ENCODE measurements at places on chromosomes 7 and 10.

- no peak for DNase-seq
These were observed 300.4 kb downstream of the PHF14 start for GRCh38 chr7:11274074-11274473.

- peak; percentile 55 for DNase-seq
These were observed 369 bp upstream of the SCIN start for GRCh38 chr7:12570168-12570533.

DNA sequence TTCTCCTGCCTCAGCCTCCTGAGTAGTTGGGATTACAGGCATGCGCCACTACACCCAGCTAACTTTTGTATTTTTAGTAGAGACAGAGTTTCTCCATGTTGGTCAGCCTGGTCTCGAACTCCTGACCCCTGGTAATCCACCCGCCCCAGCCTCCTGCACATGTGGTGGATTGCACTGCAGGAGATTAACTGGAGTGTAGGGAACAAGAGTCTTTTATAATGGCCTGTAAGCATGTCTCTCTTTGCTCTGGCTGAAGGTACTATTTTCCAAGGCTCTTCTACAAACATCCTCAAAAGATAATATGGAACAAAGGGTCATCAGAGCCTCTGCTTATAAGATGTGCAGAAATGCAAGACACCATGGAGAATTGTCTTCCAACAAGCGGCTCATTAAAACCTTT lies 3.2 kb downstream of the TOMM7 start:
- DNase-seq: no peak

GRCh38 chr10:111999205-111999914 lies 184.2 kb downstream of the GPAM start:
- no peak for DNase-seq

GRCh38 chr10:72009425-72010081 lies 45.4 kb downstream of the CHST3 start:
- peak; percentile 46 for DNase-seq

Data from DMS153 (cell line).